ENCODE measurements at places on chromosomes 7 and 10. TPM values are rescaled to one million over a fixed set of nuclear protein-coding genes. Genes with fewer than 3 reads are reported as not detected.
A peak's percentile ranks its signal among the peaks of the same experiment; 100 is the strongest.

DNA sequence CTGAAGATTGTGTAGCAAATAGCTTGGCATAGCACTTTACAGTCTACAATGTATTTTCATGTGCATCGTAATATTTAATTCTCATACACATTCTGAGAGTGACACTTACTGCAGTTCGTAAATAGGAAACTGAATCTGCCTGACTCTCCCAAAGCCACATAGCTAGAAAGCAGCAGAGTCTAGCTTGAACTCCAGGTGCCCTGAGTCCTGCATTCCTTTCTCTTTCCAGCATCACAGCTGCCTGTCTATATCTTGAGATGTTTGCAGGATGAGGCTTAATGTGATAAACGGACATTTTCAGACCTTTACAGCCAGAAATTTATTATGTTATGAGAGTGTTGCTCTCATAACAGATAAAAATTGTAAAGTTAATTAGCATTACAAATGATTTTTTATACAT is 132.9 kb upstream of the PLXDC2 start:
- no peak for DNase-seq

DNA sequence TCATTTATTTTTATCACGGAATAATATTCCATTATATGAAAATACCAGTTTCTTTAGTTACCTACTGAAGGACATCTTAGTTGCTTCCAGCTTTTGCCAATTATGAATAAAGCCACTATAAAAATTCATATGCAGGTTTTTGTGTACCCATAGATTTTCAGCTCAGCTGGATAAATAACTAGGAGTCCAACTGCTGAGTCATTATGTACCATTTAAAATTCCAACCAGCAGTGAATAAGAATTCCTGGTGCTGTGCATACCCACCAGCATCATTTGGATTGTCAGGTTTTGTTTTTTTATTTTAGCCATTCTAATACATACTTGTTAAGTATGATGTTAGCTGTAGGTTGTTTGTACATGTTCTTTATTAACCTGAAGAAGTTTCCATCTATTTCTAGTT is 14.5 kb downstream of the FAM24B start:
- peak; percentile 45 for DNase-seq

DNA sequence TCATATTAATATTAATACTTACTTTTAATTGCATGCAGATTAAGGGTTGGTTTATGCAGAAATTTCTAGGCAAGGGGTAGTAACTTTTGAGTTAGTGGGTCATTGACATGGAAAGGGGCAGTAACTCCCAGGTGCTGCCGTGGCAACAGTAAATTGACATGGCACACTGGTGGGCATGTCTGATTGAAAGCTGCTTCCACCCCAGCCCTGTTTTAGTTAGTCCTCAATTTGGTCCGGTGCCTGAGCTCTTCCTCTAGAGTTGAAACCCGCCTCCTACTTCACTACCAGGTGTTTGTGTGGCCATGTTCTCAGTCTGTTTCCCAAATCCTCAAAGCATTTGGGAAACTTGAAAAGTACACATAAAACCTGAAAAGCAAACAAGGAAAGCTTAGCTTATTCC is 18.4 kb downstream of the CUZD1 start:
- DNase-seq: no peak

GRCh38 chr10:124573726-124574455 is 112.3 kb downstream of the LHPP start:
- DNase-seq: no peak

GRCh38 chr10:110273474-110273873 is 31.2 kb downstream of the SMNDC1 start:
- peak; percentile 47 for DNase-seq

Gene COL26A1
- not detected for total RNA-seq

- DNase-seq: peak; percentile 46
Observed at GRCh38 chr10:21572578-21572977, 38.5 kb downstream of the MLLT10 start.

GRCh38 chr7:66518151-66518691 is 110.5 kb upstream of the KCTD7 start:
- no peak for DNase-seq

DNA sequence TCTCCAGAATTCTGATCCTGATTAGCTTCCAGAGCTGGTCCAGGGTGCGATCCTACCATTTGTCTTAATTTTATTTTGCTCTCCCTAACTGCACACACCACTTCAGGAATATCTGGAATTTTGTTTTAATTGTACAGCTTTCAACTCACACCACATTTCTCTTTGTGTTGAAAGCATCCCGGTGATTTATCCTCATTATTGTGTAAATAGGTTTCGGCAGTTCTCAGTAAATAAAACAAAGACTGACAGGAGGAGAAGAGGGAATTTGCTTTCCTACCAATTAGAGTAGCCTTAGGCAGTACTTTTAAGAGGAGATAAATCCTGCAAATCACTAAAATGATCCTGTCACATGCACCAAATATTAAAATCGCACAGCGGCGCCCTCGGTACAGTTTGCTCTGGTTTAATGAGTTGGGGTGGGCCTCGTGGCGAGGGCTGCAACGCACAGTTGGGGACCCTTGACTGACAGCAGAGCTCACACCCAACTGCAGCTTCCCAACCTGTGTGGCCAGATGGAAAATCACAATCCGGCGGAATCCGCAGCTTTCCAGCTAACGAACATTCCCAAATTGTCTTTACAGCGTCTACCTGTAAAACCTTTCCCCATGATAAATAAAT is 62.6 kb downstream of the EBF3 start:
- DNase-seq: no peak

DNA sequence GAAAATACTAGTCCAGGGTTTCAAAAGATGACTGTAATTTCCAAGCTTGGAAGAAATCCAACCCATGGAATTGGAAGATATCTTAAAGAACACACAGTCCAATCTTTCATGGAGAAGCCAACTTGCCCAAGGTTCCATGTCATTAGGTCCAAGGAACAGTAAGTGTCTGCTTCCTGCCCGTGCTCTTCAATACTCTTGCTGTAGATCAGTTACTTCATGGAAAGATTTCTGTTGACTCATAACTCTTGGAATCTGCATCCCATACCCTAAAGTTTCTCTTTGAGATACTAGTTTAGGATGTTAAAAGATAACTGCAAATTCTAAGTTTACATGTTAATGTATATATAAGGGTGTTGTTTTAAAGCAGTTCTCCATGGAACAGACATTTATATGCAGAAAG is 127.9 kb upstream of the SLC13A1 start:
- DNase-seq: no peak

Gene NHLRC2
- total RNA-seq: 24.0 TPM

DNA sequence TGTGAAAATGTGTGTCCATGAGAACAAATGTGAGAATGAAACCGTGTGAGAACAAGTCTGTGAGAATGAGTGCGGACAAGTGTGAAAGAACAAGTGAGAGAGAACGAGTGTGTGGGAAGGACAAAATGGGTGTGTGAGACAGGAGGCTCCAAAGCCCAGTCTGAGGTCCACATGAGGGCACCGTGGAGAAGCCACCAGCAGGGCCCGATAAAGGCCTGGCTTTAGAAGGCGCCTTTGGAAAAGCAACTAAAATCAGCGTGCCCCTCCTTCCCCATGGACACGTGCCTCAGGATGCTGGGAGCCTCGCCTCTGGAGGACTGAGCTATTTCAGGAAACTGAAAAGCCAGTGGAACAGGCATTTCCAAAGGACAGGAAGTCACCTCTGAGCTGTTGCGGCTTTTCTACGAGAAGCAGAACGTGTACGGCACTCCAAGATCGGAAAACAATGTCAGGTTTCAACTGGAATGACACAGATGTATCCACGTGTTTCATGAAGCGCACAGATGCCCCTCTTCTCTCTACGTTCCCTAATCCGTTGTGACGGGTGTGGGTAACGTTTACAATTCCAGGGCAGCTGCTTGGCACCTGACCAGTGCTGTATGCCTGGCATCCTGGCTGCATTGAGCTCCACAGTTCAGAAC is 46.4 kb downstream of the ESYT2 start:
- peak; percentile 34 for DNase-seq

Gene MACC1
- total RNA-seq: not detected

DNA sequence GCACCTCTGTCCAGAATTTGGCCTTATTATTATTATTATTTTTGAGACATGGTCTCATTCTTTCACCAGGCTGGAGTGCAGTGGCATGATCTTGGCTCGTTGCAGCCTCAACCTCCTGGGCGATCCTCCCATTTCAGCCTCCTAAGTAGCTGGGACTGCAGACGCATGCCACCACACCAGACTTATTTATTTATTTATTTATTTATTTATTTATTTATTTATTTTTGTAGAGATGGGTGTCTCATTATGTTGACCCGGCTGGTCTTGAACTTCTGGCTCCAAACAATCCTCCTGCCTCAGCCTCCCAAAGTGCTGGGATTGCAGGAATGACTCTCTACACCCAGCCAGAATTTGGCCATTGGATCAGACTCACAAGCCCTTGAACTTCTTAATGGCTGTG is 6.4 kb downstream of the BLNK start:
- DNase-seq: no peak

- no peak for DNase-seq
Observed at GRCh38 chr7:50416527-50417182, 33.5 kb downstream of the FIGNL1 start.

Gene MUC3A
- not detected for total RNA-seq

- DNase-seq: peak; percentile 13
Observed at GRCh38 chr10:101536800-101537199, 51.3 kb downstream of the POLL start.
